Chondrocyte (in vitro differentiated cells): ENCODE measurements at places on chromosomes 6 and 20. TPM values are rescaled to one million over a fixed set of nuclear protein-coding genes. Genes with fewer than 3 reads are reported as not detected.

The KCNK5 gene
- total RNA-seq: not detected in 3 replicates

The RSPH9 gene
- total RNA-seq: 0.22 to 0.38 TPM (median 0.22 TPM) in 3 replicates

The PRR18 gene
- total RNA-seq: 0.36 to 0.70 TPM in 2 of 3 replicates, not detected in the other

The RBBP9 gene
- total RNA-seq: 12.7 to 20.6 TPM (median 14.2 TPM) in 3 replicates

The RPS10 gene
- total RNA-seq: 751 to 941 TPM (median 771 TPM) in 3 replicates

The PRRC2A gene
- total RNA-seq: 156 to 185 TPM (median 157 TPM) in 3 replicates

The RAD21L1 gene
- total RNA-seq: not detected in 3 replicates

The FOXS1 gene
- 54.1 to 192 TPM (median 185 TPM) in 3 replicates for total RNA-seq

The SLPI gene
- total RNA-seq: 0.40 to 1.3 TPM in 2 of 3 replicates, not detected in the other

The GHRH gene
- total RNA-seq: not detected in 3 replicates

The PNLDC1 gene
- total RNA-seq: not detected in 3 replicates

The LSM14B gene
- total RNA-seq: 37.3 to 51.9 TPM (median 48.6 TPM) in 3 replicates

The GPR6 gene
- total RNA-seq: not detected in 3 replicates

The GJA10 gene
- not detected in 3 replicates for total RNA-seq

The ADGRF1 gene
- total RNA-seq: not detected in 3 replicates

The POM121L2 gene
- total RNA-seq: not detected in 3 replicates

The PROKR2 gene
- not detected in 3 replicates for total RNA-seq

The PTCRA gene
- not detected in 3 replicates for total RNA-seq

The CUL9 gene
- total RNA-seq: 17.5 to 36.6 TPM (median 19.8 TPM) in 3 replicates

The ADNP gene
- total RNA-seq: 56.8 to 60.2 TPM (median 58.9 TPM) in 3 replicates

The MPIG6B gene
- not detected in 3 replicates for total RNA-seq

The IL20RA gene
- total RNA-seq: 0.22 TPM in 1 of 3 replicates, not detected in the others

The CST2 gene
- total RNA-seq: not detected in 3 replicates

The TMEM200A gene
- total RNA-seq: 6.8 to 12.4 TPM (median 7.1 TPM) in 3 replicates

The HECA gene
- total RNA-seq: 19.5 to 23.8 TPM (median 22.6 TPM) in 3 replicates

The HLA-DPB1 gene
- total RNA-seq: 2.8 to 2.9 TPM (median 2.8 TPM) in 3 replicates

The ABHD16B gene
- total RNA-seq: not detected in 3 replicates

The MLIP gene
- total RNA-seq: 1.5 TPM in 1 of 3 replicates, not detected in the others

The BNIP5 gene
- not detected in 3 replicates for total RNA-seq

The PPP1R16B gene
- total RNA-seq: not detected in 3 replicates

The TSPO2 gene
- not detected in 3 replicates for total RNA-seq

The FGD2 gene
- total RNA-seq: not detected in 3 replicates

The MUC22 gene
- not detected in 3 replicates for total RNA-seq

The EPHA7 gene
- total RNA-seq: 55.4 to 83.5 TPM (median 55.4 TPM) in 3 replicates

The SNAP91 gene
- total RNA-seq: 0.15 to 0.23 TPM (median 0.20 TPM) in 3 replicates

The RNF182 gene
- 3.7 to 6.6 TPM (median 5.3 TPM) in 3 replicates for total RNA-seq

The VNN1 gene
- total RNA-seq: not detected in 3 replicates

The HCK gene
- total RNA-seq: not detected in 3 replicates

The PAK5 gene
- total RNA-seq: not detected in 3 replicates

The YWHAB gene
- total RNA-seq: 170 to 201 TPM (median 191 TPM) in 3 replicates

The MAS1 gene
- not detected in 3 replicates for total RNA-seq

The ATP5F1E gene
- 67.5 to 76.2 TPM (median 67.7 TPM) in 3 replicates for total RNA-seq

The METTL24 gene
- 0.62 to 0.67 TPM in 2 of 3 replicates, not detected in the other for total RNA-seq

The EYA4 gene
- total RNA-seq: 1.7 to 8.6 TPM (median 7.9 TPM) in 3 replicates

The DPPA5 gene
- total RNA-seq: not detected in 3 replicates

The NAPB gene
- total RNA-seq: 7.5 to 10.6 TPM (median 8.1 TPM) in 3 replicates

The TREM1 gene
- 0.25 TPM in 1 of 3 replicates, not detected in the others for total RNA-seq

The CSTF1 gene
- total RNA-seq: 23.7 to 33.1 TPM (median 26.0 TPM) in 3 replicates

The GINS1 gene
- 3.5 to 7.3 TPM (median 4.9 TPM) in 3 replicates for total RNA-seq

The BPIFA1 gene
- not detected in 3 replicates for total RNA-seq
